Fibroblast of villous mesenchyme (primary cell): ENCODE measurements at places on chromosomes 3 and 15.

DNA sequence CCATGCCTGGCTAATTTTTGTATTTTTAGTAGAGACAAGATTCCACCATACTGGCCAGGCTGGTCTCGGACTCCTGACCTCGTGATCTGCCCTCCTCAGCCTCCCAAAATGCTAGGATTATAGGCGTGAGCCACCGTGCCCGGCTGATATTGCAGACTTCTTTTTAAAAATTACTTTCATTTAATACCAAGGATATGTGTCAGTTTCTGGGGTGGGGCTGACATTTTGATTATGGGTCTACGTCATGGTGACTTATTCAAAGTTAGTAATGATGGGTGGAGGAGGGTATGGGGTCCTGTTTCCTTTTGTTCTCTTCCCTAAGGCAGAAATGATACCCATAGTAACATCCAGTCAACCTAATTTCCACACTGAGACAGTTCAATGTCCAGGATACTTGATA lies 34.7 kb downstream of the GBE1 start:
- DNase-seq, result peak; percentile 61

GRCh38 chr3:156433138-156433537 lies 121.8 kb downstream of the SSR3 start:
- DNase-seq, result peak; percentile 22

DNA sequence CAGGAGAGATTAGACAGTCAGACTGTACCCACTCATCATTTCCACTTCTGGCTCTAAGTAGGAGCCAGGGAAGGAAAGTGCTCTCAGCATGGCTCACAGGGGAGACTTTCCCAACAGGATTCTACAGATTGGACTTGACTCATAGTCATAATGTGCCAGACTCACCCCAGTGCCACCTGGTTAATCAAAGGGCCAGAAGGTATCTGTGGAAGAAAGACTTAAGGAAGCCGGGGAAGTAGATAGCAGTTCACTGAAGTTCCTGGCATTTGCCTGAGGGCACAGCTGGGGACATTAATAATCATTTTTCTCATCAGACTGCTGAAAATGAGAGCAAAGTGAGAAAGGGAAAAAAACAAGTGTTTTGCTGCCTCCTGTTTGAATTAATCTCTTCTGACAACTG lies 717.5 kb downstream of the TUSC7 start:
- DNase-seq, result no peak

- no peak for DNase-seq
These were observed 902 bp downstream of the P2RY13 start for GRCh38 chr3:151328298-151328995.

GRCh38 chr3:154137036-154137435 lies 15.8 kb downstream of the ARHGEF26 start:
- no peak for DNase-seq

DNA sequence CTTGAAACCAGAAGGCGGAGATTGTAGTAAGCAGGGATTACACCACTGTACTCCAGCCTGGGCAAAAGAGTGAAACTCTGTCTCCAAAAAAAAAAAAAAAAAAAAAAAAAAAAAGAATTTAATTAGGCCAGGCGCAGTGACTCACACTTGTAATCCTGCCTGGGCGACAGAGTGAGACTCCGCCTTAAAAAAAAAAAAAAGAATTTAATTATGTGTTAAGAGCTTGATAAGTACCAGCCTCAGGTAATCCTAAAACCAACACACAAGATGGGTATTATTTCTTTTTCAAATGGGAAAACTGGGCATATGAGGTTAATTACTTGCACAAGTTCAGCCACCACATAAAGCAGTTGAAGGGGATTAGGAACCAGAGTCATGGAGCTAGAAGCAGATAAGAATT lies 49.0 kb downstream of the PBRM1 start:
- peak; percentile 65 for DNase-seq

DNA sequence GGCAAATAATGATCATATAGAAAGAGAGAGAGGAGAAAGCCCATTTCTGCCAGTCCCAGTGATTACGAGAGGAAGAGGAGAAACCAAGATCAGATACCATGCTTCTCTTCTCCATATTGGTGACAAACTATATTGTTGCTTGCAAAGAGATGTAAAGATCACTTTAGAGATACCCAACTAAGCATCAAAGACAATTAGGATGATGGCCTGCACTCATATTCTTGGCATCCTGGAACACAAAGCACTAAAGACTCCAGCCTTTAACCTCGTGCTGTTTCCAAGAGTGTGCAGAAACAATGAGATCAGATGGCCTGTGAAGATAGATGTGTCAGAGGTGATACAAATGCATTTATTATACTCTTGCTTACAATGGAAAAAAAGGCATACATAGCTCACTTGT lies 170.7 kb upstream of the TP63 start:
- DNase-seq, result no peak

DNA sequence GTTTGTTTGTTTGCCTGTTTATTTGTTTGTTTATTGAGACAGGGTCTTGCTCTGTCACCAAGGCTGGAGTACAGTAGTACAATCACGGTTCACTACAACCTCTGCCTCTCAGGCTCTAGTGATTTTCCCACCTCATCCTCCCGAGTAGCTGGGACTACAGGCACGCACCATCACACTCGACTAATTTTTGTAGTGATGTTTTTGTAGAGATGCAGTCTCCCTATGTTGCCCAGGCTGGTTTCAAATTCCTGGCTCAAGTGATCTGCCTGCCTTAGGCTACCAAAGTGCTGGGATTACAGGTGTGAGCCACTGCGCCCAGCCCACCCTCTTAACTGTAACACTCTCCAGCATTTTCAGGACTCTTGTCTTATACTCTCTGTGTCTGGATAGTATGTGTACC lies 26.7 kb downstream of the PLD1 start:
- no peak for DNase-seq

GRCh38 chr15:73987681-73988444 lies 4.2 kb downstream of the STOML1 start:
- no peak for DNase-seq
